Stimulated activated naive CD8-positive, alpha-beta T cell treated with anti-CD3 and anti-CD28 coated beads, Interleukin-15, Interleukin-2, amounts not matched to agents 100 U/mL and 50 U/mL, for 24 hours (primary cell): ENCODE measurements at places on chromosomes 3 and 15.

DNA sequence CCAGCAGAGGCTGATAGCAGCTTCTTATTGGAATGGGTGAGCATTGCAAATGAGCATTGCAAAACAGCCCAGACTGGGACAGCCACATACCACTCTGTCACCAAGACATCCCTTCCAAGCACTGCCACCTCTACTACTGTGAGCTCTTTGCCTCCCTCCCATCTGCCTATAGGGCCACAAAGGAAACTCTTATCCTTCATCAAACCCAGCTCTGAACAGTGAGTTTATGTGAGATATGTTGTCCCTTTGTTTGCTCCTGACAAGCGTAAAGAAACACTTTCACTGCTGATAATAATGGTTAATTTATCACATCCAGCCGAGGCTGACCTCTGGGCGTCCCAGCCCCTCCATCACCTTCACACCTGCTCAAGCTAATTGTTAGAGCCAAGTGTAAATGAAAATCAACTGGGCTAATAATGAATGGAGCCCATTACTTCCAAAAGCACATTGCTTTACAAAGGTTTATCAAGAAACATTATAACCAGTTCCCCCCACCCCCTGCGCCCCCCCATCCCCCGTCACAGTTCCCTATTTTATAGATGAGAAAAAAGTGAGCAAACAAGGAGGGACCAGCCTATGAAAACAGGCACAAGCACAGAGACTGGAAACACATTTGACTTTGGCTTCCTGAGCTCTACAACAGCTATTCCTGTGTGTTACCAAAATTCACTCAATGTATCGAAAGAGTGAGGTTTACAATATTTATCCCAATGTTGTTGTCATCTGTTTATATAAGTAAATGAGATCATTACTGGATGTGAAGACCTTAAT lies 146.3 kb downstream of the ANXA2 start:
- DNase-seq = no peak

- no peak for DNase-seq
These were observed 18.2 kb downstream of the MRPL46 start for GRCh38 chr15:88448991-88449461.

- no peak for DNase-seq
These were observed 22.2 kb upstream of the GMPPB start for GRCh38 chr3:49745986-49746385.

DNA sequence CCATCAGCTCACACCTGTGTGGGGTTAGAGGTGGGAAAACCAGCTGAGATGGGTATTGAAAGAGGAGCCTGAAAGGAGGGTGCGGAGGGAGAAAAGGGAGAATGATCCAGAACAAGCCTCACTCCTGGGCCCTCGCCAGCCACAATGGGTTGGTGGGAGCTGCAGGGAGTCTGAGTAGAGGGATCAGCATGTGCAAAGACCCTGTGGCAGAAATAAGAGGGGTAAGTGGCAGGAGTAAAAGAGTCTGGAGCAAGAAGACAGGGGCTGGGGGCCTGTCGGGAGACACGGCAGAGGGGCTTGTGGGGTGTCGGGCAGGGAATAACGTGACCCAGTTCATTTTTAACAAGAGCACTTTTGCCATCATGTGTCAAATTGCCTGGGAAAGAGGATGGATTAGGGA lies 34.0 kb downstream of the CCDC33 start:
- no peak for DNase-seq

DNA sequence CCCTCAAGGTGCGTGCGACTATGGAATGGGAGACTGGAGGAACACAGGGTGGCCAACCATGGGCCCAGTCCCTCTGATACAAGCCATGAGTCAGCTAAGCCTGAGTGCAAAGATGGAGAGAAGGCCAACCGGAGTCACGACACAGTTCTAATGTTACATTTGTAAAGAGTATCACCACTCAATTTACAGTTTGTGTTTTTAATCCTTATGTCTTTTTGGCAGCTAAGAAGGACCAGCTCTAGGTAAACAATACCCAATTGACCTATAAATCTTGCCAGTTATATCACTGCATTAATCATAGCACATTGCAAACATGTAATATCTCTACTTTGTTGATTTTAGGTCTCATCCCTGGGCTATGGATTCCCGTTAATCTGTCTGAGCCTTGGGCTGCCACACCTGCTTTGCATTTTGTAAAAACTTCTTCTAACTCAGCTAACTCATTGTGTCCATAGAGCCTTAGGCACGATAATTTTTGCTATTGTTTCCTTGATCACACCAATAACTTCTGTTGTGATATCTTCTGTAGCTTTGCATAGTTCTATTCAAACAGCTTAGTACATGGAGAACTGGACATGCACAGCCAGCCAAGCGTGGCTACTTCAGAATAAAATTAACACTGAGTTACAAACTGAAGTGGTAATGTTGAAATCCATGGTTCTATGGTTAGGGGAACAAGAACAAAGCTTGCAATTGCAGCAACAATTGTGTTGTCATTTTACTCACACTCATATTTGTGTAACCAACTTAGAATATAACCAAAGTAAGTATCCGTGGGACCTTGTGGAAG lies 50.3 kb downstream of the LSM3 start:
- no peak for DNase-seq
